ENCODE measurements at places on chromosomes 11 and 22. TPM values are rescaled to one million over a fixed set of nuclear protein-coding genes. Genes with fewer than 3 reads are reported as not detected.

Gene OR10D3
- total RNA-seq, result not detected

GRCh38 chr11:123545726-123546270 lies 108.6 kb downstream of the SCN3B start:
- peak; percentile 10 for DNase-seq

- no peak for DNase-seq
Measured at GRCh38 chr11:125297346-125297915, 132.9 kb downstream of the PKNOX2 start.

GRCh38 chr22:37169947-37170688 lies 17.9 kb downstream of the C1QTNF6 start:
- DNase-seq, result no peak

DNA sequence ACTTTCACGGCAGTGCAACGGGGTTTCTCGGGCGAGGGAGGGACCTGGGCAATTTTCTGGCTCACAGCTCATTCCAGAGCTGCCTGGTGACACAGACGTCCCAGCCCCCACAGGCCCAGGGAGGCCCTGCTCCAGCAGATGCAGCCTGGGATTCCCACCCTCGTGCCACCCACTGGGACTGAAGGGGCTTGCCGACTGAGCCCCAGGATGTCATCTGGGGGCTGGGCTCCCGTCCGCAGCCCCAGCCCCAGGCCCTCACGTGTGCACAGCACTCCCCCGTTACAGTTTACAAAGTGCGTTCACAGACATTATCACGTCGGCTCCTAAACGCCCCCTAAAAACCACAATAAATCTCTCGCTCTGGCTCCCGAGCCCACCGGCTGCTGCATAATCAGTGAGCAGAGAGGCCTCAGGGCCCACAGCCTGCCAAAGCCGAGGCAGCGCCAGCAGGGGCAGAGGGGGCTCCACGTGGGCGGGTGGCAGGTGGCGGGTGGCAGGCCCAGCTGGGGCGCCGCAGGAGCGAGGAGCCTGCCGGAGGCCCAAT lies 76.9 kb upstream of the TCF20 start:
- no peak for DNase-seq

All from astrocyte (in vitro differentiated cells and primary cell).